ENCODE measurements at places on chromosomes 5 and 9.

- DNase-seq, result no peak
Measured at GRCh38 chr5:65475895-65476294, 5.8 kb downstream of the ADAMTS6 start.

GRCh38 chr5:159891371-159891770 lies 24.9 kb upstream of the ADRA1B start:
- DNase-seq, result no peak

DNA sequence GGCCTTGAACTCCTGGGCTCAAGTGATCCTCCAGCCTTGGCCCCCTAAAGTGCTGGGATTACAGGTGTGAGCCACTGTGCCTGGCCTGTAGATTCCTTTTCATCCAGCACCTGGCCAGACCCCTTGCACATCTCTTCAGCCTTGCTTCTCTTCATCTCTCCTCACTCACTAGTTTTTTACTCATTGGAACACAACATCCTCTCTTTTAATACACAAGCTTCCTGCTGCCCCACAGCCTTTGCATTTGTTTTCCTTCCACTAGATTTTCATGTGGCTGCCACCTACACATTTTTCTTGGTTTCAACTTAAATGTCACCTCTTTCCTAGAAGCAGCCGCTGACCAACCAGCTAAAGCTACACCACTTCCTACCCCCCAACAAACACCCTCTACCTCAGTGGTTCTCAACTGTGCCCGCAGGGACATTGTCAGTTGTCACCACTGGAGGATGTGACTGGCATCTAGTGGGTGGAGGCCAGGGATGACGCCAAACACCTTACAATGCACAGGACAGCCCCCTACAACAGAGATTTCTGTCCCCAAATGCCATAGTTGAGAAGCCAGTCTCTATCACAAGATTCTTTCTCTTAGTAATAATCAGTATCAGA lies 33.7 kb downstream of the HAVCR1 start:
- peak; percentile 94 for DNase-seq

GRCh38 chr5:24188216-24188925 lies 456.4 kb downstream of the CDH10 start:
- no peak for DNase-seq

- DNase-seq, result no peak
Measured at GRCh38 chr9:90095682-90096081, 490.9 kb downstream of the GADD45G start.

GRCh38 chr9:136532799-136533774 lies 12.8 kb downstream of the NOTCH1 start:
- DNase-seq, result peak; percentile 82

DNA sequence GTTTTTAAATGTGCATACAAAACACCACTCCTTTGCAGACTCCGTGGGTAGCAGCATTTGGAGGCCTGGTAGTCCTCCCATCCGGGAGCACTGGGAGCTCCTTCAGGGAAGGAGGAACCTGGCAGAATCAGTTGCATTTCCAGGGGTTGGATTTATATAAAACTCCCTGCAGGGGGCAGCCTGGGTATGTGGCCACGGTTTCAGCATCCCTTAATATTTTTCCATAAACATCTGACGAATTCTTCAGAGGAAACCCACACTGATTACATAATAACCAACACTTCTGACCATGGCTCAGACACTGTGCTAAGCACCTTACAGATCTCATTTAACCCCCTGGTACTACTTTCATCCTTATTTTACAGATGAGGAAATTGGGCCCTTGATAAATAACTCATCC lies 6.1 kb upstream of the AFAP1L1 start:
- DNase-seq, result no peak

DNA sequence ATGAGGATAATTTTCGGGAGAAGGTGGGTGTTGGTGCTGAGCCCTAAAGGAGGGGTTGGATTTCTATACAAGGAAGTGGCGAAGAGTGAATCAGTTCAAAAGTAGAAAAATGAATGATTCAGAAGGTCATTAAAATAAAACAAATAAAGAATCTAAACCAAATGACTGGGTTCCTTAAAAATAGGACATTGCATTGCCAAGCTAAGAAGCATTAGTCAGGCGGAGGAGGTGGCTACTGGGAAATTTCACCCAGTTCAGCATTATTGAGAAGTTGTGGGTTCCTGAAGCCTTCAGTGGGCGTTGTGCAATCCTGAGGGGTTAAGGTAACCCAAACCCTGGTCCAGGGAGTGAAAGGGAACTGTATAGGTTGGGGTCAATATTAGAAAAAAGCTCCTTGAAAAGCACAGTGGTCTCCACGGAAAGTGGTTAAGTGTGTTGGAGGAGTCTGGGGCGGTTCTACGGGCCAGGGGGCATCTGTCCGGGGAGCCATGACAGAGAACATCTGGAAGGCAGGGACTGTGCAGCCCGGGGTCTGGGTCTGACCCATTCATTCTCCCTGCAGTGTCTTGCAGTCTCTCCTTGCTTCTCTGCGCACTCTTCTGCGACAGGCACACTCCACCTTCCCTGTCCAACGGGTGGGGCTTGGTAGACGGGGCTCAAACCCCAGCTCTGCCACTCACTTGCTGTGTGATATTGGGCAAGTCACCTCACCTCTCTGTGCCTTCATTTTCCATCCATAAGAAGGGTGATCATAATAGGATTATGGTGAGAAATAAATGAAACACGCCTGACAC lies 27.6 kb upstream of the DUSP1 start:
- DNase-seq, result no peak

DNA sequence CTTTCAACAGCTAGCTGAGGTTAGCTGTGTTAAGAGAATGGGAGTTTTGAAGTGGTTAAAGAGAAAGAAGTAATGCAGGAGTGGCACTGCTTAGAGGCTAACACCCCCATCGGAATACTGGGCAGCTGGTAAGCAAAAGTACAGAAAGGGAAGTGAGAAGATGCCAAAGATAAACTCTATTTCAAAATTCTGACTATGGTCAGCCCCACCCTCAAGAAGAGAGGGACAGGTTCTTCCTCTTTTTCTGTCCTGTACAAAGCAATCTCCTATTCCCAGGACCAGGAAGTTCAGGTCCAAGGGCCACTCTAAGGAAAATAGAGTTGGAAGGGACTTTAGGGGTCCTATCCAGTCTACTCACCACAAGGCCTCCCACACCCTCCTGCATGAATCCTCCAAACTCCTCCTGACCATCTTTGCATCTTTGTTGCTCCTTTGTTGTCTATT lies 45.9 kb upstream of the JAK2 start:
- DNase-seq, result peak; percentile 51

DNA sequence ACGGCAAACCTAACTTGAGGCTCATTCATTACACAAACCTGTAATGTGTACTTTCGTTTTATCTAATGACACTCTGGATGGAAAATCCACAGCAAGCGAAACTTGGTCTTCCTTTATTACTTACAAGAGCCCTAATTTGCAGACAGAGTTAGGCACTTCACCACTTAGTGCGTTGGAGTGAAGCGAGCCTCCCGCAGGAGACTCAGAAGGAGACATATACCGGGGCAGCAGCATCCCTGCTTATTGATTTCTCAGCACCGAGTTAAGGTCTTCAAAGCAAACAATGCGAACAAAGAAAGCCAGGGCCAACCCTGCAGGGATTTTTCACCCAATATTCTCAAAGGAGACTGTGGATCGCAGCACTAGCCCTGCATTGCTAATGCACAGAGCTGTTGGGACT lies 28.6 kb downstream of the LSM11 start:
- DNase-seq, result no peak

DNA sequence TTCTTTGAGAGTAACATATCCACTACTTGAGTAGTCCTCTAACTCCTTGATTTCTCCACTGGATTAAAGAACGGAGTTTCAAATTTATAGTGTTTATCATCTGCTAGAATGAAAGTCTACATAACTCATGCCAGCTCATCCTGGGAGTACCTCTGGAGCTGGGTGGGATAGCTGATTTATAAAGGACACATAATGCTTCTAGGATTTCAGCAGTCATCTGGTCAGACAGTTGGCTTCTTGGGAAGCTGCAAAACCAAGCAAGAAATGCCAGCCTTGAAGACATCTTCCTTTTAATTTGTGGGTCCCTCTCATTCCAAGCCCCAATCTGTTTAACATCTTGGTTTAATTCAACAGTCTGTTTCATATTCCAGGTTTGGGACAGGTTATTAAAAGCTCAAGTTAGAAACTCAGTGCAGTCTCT lies 3.2 kb downstream of the GALNT10 start:
- no peak for DNase-seq

DNA sequence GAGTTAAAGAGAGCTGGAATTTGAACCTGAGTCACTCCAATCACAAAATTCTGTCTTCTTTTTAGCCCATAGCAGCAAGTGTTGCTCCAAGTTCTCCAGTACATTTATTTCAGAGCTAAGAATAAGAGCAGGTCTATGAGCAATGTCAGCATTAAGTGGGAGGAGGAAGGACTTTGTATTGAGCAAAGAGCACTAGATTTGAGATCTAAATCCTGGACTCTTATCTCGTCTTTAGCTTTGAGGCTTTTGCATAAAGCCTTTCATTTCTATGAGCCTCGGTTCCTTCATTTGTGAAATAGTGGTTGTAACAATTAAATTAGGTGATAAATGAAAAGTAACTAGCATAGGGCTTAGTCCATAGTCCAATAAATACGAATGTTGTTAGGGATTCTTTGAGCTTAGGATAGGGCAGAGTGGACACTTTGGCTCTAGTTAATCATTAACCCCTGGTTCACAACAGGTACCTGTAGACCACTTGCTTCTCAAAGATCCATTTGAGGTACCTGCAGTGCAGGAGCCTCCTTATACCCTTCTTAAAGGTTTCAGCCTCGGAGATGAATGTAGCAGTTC lies 464.1 kb upstream of the KLF4 start:
- DNase-seq, result no peak

GRCh38 chr9:127878652-127879390 lies 1.3 kb upstream of the AK1 start:
- DNase-seq, result no peak

DNA sequence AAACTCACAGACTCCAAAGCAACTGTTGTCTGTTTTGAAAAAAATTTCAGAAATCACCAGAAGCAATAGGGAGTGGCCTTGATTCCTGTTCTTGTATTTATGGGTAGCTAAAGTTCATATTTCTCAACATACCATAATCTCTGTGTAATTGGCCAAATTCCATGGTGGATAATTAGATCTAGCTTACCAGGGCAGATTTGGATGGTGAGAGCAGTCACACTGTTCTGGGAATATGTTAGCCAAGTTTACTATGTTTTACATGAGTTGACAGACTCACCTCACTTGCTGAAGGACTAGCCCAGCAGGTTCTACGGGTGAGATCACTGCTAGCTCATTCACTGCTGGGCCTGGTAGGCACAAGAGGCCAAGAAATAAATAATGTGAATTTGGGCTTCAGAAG lies 32.7 kb upstream of the CDKN2B start:
- DNase-seq, result no peak

DNA sequence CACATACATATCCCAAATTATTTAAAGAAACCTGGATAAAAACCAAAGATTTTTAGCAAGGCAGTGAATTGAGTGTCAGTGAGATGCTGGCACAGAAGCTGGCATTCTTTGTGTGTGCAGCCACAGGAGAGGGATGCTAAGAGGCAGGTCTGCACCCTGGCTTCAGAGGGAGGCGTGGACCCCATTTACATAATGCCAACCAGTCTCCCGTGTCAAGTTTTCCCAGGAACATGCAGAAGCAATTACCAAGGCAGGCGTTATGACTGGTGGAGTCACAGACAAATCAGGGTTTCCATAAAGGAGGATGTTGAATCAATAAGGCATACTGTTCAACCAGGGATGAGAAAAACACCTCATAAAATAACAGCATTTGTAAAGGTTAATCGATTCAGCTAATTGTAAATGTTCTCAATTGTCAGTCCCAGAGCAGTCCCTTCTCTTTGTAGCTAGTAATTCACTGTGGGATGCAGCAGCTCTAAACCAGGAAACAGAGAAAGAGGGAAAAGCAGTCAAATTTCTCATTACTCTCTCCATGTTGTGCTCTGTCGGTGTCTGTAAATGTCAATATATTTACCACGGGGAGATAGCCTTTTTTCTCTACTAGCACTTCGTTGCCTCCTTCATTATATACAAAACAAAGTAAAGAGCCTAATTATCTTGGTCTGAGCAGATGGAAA lies 452.4 kb upstream of the GRAMD2B start:
- no peak for DNase-seq

DNA sequence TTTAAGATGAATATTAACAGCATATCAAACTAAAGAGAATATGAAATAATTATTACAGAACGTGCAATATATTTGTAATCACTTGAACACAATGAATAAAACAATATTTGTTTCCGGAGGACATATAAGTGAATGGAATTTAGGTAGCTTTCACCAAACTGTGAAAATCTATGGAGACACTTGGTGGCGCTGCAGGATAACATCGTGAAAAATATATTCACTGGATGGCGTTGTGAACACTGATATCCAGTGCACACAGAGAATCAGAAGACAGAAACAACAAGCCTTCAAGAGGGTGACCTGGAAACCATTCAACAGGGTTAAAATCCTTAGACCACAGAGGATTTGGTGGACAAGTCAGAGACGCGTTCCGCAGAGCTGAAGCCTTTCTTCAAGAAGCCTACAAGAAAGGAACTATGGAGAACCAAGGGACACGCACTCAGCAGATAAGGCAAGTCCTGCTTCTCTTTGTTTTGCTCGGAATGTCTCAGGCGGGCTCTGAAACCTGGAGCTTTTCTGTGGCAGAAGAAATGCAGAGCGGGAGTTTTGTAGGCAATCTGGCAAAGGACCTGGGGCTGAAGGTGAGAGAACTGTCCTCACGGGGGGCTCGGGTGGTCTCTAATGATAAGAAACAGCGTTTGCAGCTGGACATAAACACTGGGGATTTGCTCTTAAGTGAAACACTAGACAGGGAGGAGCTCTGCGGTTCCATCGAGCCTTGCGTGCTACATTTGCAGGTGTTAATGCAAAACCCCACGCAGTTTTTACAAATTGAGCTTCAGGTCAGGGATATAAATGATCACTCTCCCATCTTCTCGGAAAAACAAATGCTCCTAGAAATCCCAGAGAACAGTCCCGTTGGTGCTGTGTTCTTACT lies at the start of gene PCDHB11:
TSS of gene PCDHB11 (plus strand) at position 269 of the 877 bp plus-strand sequence. CDS start at position 417, 148 bp downstream.
- no peak for DNase-seq

GRCh38 chr5:89397096-89397495 lies 514.1 kb upstream of the MEF2C start:
- DNase-seq, result no peak

- DNase-seq, result no peak
Measured at GRCh38 chr5:115892021-115892420, 50.3 kb downstream of the AP3S1 start.

DNA sequence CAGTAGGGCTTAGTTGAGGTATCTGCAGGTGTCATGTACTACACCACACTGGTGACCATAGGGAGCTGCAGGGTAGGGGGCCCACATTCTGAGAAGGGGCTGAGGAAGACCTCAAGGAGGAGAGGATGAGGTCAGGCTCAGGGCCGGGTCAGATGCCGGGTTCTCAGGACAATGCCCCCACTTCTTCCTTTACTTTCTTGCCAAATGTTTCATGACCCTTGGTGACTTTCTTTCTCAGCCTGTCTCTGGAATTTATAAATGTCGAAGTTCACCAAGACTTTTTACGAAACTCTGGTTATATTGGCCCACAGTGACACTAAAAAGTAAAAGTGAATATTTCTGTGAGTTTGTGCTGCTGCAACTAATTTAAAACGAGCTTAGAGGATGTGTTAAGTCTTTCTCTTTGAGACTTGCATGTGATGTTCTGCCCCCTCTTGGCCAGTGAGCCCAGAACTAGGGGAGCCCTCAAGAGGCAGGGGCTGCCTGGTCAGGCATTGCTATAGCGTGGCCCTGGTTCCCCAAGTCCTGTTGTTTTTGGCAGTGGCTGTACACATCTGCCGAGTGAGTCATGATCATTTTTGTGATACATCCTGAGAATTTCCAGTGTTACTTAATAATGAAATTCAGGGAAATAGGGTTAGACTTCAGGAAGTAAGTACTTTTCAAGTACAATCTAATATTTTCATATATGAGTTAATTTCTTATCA lies 11.2 kb downstream of the ACO1 start:
- no peak for DNase-seq

- DNase-seq, result no peak
Measured at GRCh38 chr5:175159956-175160355, 284.0 kb downstream of the DRD1 start.

Data from immature natural killer cell (primary cell).